ENCODE measurements at places on chromosomes 1 and 21.

GRCh38 chr1:200620273-200621131, at the start of gene KIF14:
Gene KIF14 (minus strand): TSS chr1:200620751. CDS start chr1:200618723, 2,028 bp downstream.
- DNase-seq = peak; percentile 90

DNA sequence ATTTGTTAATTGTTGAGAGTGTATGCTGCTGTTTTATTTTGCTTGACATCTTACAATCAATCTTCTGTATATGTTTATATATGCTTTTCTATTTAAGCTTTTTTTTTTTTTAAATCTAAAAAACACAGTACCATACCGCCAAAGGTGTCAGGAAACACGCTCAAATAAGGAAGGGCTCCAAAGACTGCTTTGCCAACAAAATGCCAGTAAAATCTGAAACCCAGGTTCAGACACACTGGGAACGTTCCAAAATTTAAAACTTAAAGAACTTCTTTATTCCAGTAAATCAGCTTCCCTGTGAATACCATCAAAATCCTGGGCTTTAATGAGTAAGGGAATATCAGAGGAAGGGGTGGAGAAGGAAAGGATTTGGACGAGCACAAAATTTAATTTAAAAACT, 87.3 kb downstream of the SIM2 start:
- DNase-seq = no peak

DNA sequence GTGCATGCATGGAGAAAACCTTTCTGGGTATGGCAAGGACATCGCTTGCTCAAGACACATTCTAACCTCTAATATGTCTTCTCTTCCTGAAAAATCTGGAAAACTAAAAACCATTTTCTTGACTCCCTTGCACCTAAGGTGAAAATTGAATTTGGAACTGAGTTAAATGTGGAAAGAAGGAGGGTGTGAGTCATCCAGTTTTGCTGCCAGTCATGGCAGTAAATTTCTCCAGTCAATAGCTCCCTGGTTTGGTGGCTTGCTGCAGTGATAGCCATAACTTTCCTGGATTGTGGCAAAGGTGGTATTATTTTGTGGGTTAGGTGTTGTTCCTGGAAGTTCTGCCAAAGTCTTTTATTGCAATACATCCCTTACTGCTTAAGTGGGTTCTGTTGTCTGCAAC, 2.5 kb downstream of the ZCCHC17 start:
- peak; percentile 2 for DNase-seq

DNA sequence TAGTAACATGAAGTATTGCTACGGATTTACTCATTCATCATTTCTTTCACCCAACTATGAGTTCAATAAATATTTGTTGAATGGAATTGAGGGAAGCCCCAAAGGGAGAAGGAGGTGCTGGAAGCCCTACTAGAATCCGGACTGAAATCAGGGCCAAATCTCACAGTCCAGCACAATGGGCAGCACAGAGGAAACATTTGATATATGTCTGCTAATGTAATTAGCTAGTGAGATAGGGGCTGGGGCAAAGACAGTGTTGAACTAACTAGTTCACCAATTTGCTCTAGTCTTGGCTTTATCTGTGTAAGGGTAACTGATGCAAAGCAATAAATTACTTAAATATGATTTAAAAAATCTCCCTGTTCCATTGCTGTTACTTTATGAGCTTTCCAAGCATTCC, 26.1 kb upstream of the SLC30A1 start:
- no peak for DNase-seq

DNA sequence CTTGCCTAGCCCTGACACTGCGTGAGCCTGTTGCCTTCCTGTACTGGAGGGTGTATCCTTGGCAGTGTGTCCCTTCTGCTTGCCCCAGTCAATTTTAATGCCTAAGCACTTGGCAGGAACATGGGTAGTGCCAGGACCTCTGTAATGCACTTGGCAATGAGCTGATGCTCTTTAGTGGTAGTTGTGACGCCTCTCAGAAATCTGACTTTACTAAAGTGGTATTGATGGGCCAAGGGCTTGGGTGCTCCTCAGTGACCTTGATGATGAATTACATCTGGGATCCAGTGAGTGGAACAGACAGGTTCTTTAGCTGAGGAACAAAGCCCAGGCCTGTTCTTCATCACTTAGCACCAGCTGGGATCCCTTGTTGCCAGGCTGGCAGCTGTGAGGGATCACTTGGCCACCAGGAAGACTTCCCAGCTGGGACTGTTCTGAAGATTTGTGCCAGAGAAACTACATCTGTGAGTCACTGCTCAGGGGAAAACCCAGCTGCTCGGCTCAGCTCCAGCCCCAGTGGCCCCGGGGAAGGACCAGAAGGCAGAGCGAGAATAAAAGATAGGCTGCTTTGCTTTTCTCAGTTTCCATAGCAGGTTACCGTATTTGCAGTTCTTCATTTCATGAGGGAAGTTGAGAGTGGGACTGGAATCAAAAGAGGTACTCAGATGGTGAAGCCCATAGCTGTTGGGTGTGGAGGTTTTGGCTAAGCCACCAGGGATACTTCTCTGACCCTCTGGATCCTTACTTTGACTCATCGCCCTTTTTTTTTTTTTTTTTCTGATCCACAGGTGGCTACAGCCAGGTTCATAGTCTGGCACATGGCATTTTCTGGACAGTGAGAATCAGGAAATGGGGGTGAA, 28.5 kb upstream of the KCNA2 start:
- DNase-seq = peak; percentile 5

- DNase-seq = no peak
These were observed 308.8 kb downstream of the HHIPL2 start for GRCh38 chr1:222239130-222239529.

DNA sequence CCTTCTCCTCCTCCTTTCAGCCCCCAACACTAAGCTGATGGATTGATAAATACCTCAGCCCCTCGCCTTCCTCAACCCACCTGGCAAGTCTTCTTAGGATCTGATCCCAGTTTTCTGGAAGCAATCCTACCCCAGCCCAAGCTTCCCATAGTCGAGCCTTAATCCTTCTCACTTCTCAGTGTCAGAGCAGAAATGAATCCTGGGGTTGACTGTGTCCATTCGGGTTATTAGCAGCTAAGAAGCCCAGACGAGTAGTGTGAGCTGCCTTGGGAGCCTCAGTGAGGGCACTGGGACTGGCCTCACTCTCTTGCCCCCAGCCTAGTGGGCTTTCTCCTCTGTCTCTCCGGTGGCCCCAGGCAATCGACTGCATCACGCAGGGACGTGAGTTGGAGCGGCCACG, 12.4 kb upstream of the PEAR1 start:
- DNase-seq = no peak

DNA sequence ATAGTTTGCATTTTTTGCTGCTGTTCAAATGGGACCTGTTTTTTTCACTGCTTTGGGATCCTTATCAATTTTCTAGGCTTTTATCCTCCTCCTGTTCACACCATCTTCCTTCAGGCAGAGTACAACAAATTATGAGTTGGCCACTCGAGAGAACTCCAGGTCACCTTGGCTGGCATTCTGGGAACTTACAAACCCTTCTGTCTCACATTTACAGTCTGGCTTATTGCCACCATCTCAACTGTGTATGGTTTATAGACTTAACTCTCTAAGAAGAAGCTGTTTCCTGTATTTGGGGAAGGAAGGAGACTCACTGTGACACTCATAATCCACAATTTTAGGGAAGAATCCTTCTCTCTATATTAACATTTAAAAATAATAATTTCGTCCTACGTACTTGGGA, 5.4 kb upstream of the ZNF691 start:
- DNase-seq = no peak
